ENCODE measurements at places on chromosomes 6 and 20.

GRCh38 chr6:4615891-4616290, 160.3 kb upstream of the CDYL start:
- no peak for DNase-seq

GRCh38 chr6:167089243-167090142, 33.4 kb upstream of the CCR6 start:
- DNase-seq: no peak

- no peak for DNase-seq
These were observed 8.2 kb downstream of the GCNT2 start for GRCh38 chr6:10529231-10529801.

GRCh38 chr6:127102299-127102698, 16.2 kb upstream of the RSPO3 start:
- DNase-seq: no peak

DNA sequence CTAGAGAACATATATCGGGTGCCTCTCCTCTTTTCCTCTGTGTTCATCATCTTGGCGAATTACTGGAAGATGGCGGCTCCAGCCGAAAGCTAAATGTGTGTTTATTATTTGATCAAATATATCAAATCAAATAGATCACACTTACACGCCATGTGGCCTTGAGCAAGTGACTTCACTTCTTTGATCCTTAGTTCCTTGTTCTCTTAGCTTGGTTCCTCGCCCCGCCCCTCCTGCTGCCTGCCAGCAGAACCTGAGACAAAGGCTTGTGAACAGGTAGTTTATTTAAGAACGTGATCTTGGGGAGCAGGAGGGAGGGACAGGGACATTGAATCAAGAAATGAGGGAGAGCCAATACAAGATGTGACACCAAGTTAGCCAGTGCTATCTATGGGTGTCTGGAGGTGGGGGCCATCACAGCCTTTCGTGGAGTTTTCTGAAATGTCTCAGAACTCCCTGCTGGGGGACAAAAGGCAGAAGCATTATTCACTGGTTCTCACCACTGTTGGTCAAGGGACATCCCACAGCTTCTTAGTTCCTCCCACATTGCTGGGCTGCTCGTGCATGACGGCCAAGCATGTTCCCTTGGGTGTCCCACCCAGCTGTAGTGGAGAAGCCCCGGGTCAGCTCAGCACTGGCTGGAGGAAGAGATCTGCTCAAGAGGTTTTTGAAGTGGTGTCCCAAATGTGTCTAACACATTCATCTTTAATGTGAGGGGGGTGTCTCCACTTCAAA, 44.9 kb upstream of the RNF24 start:
- DNase-seq: no peak

DNA sequence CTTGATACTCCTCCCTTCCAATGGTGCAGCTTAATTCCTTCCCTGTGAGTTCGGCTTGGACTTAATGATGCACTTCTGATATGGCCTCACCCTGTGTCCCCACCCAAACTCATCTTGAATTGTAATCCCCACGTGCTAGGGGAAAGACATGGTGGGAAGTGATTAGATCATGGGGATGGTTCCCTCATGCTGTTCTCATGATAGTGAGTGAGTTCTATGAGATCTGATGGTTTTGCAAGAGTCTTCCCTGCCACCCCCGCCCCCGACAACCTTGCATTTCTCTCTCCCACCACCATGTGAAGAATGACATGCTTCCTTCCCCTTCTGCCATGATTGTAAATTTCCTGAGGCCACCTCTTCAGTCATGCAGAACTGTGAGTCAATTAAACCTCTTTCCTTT, 50.3 kb upstream of the HLA-G start:
- no peak for DNase-seq

DNA sequence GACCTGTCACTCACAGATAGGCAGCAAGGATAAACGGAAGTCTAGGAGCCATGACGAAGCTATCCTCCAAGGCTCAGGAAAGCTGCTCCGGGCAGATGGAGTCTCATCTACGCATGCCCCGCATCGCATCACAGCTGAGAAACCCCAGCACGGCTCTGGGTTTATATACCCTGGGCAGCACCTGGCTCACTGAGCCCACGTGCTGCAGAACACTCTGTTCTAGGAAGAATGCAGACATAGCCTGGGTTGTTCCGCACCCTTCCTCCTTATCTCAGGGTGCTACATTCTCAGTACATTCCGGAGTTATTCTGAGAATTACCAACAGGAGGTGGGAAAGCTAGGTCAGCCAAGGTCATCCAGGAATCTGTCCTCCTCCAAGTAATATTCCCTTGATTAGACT, 260.4 kb downstream of the CBLN4 start:
- DNase-seq: no peak

DNA sequence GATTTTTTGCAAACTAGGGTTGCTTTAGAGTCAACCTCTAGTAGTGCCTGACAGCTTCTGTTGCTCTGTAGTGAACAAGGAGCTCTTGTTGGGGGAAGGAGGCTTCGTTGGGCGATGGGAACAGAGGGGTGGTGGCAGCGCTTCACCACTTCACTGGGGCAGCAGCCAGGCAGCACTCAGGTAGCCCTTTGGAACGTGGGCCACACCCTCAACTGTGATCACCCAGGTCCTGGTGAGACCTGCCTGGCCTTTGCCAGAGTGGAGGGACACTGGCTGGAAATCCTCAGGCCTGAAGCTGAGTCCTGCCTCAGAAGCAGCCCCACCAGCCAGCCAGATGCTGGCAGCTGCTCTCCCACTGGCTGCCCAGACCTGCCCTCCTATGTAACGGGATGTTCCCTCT, 10.4 kb upstream of the EDN3 start:
- DNase-seq: no peak

DNA sequence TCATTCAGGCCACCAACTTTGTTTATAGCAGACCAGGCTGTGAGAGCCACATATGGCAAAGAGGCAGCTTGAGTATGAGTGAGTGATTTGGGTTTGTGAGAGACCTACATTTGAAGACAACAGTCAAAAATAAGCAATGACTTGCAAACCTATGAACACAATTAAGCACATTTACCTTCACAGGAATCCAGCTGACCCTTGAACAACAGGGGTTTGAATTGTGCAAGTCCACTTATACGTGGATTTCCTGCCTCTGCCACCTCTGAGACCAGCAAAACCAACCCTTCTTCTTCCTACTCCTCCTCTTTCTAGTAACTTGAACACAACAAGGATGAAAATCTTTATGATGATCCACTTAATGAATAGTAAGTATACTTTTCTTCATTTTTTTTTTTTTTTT, 10.1 kb downstream of the RTN4IP1 start:
- no peak for DNase-seq

DNA sequence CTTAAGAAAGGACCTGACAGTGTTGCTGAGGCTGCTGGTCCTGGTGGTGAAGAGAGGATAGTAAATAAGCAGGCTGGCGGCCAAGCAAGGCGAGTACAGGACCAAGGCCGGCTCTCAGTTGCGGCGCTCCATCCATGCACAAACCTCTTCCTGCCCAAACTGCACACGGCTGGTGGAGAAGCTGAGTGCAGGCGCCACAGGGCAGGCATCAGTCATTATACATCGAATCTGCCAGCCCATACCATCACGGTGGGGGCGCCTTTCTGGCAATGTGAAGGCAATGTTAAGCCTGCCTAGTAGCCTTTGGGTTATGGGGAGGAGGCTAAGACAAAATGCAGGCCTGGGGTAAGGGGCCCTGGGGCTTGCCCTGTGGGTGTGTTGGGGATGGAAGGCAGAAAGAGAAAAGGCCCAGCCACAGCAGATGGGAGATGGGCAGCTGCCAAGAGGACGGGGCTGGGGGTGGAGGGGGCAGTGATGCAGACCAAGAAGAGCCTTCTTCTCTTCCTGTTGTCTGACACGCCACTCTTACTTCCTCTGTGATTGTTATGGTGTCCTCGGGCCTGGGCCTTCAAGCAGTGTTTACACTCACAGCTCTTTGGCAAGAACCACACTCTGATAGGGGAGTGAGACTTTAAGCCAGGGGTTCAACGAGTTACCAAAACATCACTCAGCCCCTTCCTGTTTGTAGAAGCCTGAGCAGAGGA, 20.3 kb upstream of the KCNK16 start:
- DNase-seq: no peak

DNA sequence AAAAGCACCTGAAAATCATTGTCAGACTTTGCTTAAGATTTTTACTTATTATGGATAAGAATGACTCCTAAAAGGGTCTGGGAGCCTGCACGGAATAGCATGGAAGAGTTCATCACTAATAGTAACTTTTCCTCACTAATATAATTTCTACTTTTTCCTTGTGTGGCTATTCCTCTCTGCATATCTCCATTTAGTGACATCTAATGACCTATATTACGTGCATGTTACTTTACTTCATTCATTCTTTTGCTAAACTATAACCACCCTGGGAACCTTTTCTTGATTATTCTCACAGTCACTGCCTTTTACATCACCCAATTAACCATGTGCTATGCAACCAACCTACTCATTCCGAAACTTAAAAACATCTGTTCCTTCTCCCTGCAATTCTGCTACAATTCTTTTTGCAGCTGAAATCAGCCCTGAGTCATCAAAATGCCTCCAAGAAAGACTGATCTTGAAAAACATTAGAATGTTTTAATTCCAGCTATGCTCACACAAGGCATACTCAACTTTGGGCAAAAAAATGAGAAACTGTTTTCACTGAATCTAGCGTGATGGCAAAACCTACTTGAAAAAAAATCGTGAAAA, 313.3 kb downstream of the RNGTT start:
- no peak for DNase-seq

DNA sequence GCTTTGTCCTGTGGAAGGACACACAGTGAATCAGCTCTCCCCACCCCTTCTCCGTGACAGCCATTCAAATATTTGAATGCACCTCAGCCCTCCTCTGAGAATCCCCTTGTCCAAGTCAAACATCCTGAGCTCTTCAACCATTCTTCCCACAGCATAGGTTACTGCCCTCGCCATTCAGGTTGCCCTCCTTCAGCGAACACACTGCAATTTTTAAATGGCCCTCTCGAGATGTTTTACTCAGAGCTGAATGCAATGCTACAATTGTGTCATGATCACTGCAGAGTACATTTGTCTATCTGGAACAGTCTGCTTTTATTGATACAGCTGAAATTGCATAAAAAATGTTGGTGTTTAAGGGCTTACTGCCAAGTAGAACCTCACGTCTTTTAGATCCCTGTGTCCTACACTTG, 48.9 kb downstream of the SLC2A12 start:
- DNase-seq: no peak

- DNase-seq: no peak
These were observed 970.5 kb upstream of the SLC35B3 start for GRCh38 chr6:9405825-9406224.

- no peak for DNase-seq
These were observed 265.2 kb downstream of the CENPW start for GRCh38 chr6:126605089-126605488.

DNA sequence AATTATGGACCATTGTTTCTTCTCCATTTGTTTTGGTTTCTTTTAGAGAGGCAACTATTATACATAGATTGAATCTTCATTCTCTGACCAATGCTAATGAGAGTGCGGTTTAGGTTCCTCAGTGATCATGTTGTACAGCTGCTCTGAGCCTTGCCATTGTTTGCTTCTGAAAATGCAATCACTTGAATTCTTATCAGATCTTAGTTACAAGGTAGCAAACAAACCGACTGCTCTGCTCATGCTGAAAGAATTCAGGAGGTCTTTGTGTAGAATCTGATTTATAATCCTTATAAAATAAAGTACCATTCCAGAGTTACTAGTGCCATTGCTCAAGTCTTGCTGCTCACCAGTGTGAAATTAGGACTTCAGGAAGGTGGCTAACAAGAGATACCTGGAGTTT, 569.1 kb upstream of the ID4 start:
- DNase-seq: no peak

DNA sequence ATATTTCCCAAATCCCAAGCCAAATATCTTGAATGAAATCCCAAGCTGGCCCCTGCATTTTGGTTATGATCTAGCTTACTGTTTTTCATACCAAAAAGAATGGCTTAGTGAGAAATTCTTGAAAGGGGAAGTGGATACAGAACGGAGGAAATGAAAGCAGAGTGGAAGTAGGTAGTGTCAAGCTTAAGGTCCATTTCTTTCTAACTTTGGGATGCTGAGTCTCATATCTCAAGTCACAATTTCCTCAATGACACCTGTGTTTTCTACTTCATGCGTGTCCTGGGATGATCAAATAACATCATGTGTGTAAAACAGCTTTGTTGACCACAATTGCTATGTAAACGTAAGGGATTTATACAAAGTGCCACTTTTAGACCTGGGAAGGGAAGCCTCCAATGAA, 238.8 kb upstream of the SLC35B3 start:
- DNase-seq: no peak

DNA sequence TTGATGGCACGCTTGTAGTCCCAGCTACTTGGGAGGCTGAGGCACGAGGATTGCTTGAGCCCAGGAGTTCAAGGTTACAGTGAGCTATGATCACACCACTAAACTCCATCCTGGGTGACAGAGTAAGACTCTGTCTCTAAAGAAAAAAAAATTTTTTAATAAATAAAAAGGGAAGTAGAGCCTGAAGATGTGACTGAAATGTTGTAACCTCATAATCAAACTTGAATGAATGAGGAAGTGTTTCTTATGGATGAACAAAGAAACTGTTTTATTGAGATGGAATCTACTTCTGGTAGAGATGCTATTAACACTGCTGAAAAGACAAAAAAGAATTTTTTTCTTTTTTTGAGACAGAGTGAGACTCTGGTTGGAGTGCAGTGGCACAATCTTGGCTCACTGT, 6.7 kb downstream of the MAK start:
- no peak for DNase-seq

DNA sequence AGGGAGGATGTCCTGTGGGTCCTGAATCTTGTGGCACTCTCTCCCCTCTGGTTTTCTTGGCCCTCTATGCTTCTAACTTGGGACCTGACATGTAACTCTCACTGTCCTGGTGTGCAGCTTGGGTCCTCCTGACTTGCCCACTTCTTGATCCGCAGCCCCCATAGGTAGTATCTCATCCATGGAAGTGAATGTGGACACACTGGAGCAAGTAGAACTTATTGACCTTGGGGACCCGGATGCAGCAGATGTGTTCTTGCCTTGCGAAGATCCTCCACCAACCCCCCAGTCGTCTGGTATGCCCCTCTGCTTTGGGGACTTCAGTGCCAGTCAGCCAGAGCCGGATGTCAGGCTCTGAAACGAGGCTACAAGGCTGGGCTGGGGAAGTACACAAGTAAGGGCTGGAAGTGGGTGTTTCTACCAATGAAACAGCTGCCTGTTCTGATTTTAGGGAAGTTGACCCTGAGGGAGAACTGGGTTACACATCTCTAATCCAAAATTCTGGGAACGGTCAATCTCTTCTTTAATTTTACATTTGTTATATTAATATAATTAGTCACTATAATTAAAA, 641 bp downstream of the DBNDD2 start:
- no peak for DNase-seq

DNA sequence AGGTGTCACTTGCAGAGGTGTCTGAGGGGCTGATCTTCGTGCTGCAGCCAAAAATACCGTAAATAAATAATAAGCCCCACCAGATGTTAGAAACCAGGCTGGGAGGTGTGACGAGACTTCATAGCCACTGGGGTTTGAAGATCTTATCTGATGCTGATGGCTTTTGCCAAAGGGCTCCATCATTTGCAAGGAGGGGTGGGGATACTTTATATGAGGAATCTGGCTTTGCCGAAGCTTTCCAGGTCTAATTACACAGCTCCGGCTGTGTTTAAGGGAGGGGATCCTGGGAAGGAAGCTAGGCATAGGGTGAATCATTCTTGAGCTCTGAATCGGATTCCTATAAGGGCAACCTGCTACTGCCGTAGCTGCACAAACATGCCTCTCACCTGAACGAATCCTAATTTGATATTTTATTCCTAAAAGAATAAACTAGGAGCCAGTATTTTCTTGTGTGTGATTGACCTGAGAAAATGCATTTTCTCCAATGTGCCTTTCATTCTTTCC, 249.6 kb downstream of the SOD2 start:
- DNase-seq: no peak

- DNase-seq: no peak
These were observed 557.0 kb downstream of the HAO1 start for GRCh38 chr20:7383216-7383615.

GRCh38 chr6:159252955-159253508, 83.8 kb downstream of the FNDC1 start:
- DNase-seq: no peak
